Activated CD4-positive, alpha-beta T cell treated with anti-CD3 and anti-CD28 coated beads, Interleukin-2, amount 50 U/mL, for 48 hours (primary cell): ENCODE measurements at places on chromosomes 7 and 10.

- DNase-seq = no peak
These were observed 23.0 kb upstream of the ITPRID1 start for GRCh38 chr7:31490796-31491314.

GRCh38 chr7:24916463-24917040 lies 63.4 kb downstream of the OSBPL3 start:
- DNase-seq = no peak

DNA sequence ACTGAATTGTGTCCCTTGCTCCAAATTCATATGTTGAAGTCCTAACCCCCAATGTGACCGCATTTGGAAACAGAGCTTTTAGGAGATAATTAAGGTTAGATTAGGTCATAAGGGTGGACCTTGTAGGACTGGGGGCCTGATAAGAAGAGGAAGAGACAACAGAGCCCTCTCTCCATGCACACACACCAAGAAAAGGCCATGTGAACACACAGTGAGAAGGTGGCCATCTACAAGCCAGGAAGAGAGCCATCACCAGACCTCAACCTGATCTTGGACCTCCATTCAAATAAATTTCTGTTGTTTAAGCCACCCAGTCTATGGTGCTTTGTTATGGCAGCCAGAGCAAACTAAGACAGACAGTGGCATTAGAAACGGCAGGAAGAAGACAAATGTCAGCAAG lies 12.5 kb upstream of the PRKAR2B start:
- DNase-seq = no peak

GRCh38 chr10:102696736-102697135 lies 17.5 kb downstream of the ARL3 start:
- DNase-seq = no peak

- DNase-seq = no peak
These were observed 37.3 kb downstream of the FBH1 start for GRCh38 chr10:5927306-5927705.

DNA sequence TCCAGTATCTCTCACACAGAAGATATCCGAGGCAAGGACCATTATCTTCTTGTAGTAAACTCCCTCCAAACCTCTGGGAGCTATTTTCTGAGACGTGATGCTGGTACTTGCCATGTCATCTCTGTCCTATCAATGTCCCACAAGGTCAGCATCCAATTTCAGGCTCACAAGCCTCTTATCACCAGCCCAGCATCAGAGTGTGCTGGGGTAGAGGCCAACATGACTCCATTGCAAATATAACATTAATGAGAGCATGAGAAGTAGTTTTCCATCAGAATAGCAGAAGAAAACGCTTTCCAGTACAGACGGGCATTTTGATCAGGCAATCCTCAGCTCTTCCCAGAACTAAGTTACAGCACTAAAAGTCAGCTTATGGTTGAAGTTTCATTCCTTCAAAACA lies 5.6 kb downstream of the MORN4 start:
- no peak for DNase-seq

DNA sequence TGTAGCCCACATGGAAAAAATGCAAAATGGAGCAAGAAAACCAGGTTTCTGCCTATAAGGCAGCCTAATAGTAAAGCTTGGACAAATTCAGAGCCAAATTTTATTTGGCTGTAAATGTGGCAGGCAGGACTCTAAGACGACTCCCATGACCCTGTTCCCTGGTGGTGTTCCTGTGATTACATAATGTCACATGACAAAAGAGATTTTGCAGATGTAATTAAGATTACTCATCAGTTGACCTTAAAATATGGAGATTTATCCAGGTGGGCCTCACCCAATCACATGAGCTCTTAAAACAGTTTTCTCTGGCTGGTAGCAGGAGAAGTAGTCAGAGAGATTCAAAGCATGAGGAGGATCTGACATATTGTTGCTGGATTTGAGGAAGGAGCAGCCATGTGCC lies 303.1 kb upstream of the IMMP2L start:
- DNase-seq = no peak

- DNase-seq = no peak
These were observed 28.9 kb upstream of the LMTK2 start for GRCh38 chr7:98077762-98078161.

GRCh38 chr7:57416601-57417358 lies 33.2 kb upstream of the ZNF716 start:
- no peak for DNase-seq

GRCh38 chr10:51770709-51771108 lies 71.3 kb upstream of the CSTF2T start:
- DNase-seq = no peak

- DNase-seq = no peak
These were observed 30.5 kb downstream of the GNAI1 start for GRCh38 chr7:80165177-80165576.

DNA sequence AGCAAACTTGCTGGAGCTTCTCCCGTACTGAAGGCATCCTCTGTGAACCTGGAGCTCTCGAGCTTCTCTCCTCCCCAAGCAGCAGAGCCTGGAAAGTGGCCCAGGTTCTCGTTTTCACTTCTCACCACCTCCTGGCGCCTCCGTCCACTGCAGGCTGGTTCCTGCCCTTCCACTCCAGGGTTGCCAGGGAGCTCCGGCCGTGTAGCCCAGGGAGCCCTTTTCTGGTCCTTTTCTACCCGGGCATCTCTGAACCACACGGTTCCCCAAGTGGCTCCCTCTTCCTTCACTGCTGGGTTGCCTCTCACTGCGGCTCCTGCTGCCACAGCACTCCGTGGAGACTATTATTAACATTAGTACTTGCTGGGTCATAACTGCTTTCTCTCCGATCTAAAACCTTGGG lies 208.6 kb upstream of the PPP2R2D start:
- DNase-seq = no peak

DNA sequence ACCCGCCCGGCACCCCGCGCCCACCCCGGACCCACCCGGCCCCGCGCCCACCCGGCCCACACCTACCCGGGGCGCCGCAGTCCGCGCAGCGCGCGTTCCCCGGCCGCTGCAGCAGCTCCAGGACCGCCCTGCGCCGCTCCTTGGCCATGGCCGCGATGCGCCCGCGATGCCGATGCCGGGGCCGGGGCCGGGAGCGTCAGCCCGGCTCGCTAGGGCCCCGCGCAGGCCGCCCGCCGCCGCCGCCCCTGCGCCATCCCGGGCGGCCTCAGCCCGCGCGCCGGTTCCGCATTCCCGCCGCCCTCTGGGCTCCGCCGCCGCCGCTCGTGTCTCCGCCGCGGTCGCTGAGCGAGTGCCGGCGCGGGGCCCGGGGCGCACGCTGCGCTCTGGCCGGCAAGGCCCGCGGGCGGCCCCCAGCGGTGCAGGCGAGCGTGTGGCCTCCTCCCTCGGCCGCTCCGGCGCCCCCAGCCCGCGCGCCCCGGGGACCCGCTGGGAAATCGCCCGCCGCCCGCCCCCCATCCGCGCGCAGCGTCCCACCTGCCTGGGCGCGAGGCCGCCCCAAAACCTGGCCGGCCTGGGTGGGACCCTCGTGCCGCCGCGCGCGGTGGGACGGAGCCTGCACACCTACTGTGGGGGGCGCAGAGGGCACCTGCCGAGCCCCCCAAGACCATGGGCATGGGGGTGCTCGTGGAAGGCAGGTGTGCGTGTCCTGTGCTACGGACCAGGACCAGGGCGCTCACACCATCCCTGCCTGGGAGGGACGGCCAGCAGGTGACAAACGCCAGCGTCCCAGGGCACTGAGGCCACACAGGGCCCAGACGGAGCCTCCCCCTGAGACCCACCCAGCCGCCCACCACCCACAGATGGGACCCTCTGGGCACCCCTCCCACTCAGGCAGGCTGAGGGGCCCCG lies at the start of gene ADAP1:
TSS of gene ADAP1 (minus strand) at position 351 of the 909 bp plus-strand sequence. CDS start at position 148, 203 bp downstream.
- peak; percentile 69 for DNase-seq

- DNase-seq = no peak
These were observed 17.0 kb downstream of the PNLIPRP3 start for GRCh38 chr10:116444527-116445142.

DNA sequence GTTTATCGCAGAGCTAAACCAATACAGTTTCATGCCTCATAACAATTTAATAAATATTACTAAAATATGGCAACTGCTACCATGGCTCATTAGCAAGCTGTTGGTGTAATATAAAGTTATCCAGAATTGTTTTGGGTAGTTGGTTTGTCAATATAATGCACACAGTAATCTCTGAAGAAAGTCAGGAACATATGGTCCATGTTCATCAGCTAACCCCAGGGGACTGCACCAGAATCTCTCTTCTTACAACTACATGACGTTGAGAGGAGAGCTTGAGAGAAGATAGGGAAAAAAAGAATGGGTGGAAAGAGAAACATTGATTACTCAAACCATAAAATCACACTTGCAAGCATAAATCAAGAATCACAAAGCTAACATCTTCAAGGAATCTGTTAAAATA lies 333.7 kb downstream of the NRG3 start:
- DNase-seq = no peak

GRCh38 chr10:89118091-89118490 lies 89.0 kb downstream of the CH25H start:
- DNase-seq = no peak

GRCh38 chr10:116385311-116385710 lies 42.3 kb upstream of the PNLIPRP3 start:
- DNase-seq = no peak
